ENCODE measurements at places on chromosomes 1 and 21.

GRCh38 chr1:215932558-215932957 lies 365.5 kb downstream of the KCTD3 start:
- DNase-seq = no peak

DNA sequence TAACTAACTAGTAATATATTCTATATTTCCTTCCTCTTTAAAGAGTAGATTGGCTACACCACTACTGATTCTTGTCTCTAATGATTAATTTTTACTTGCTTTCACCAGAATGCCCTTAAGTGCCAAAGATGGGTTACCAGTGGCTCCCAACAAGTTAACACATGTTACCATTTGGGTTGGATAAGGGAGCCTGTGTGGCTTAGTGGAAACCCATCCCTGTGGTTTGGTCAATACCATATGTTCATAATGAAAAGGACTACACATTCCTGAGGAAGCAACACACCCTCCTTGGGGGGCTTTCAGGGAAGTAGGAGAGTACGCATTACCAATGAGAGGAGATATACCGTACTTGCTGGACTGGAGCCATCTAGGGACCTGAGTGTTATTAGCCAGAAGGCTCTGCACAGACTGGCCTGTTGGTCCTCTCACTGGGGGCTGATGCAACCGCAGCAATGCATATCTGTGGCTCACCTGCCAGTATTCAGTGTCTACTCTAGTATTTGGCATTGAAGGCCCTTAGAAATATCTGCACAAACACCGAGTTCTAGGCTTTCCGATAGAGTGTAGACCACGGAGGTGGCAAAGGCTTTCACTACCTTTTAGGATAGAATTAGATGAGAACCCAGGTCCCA lies 29.3 kb upstream of the PLXNA2 start:
- DNase-seq = no peak

- no peak for DNase-seq
Observed at GRCh38 chr1:99537886-99538617, 107.9 kb upstream of the PALMD start.

DNA sequence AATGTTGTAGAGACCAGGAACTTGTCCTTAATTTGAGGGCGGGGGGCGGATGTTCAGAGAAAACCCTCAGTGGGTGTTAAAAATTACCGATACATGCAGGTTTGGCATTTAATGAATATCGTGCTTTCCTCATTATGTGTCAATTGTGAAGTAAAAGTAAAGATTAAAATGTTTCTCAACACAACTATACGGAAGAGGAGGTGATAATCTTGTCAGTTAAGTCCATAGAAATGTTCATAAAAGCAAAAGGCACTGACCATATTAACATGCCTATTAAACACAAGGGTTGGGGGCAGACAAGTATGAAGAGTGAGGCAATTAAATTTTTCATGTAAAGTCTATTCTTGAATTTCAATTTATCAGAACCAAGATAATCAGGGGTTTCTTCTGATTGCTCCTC lies 1.3 kb downstream of the BRINP3 start:
- no peak for DNase-seq

DNA sequence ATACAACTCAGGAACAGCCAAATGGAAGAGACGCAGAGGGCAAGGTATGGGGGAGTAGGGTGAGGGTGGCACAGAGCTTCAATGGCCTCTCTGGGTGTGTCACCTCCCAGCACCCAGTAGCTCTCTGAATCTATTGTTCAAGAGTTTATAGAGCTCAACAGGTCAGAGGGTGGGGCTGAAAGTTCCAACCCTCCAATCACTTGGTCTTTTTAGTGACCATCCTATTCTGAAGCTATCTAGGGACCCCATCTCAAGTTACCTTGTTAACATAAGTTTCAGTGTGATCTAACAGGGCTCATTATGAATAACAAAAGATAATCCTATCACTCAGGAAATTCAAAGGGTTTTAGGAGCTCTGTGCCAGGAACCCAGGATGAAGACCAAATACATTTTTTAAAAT lies 31.2 kb upstream of the ZNF697 start:
- DNase-seq = no peak
